ENCODE measurements at places on chromosomes 7 and 10.

- DNase-seq, result no peak
Measured at GRCh38 chr7:3641582-3641981, 340.5 kb downstream of the SDK1 start.

- DNase-seq, result no peak
Measured at GRCh38 chr10:114664127-114664526, 6.1 kb upstream of the ABLIM1 start.

GRCh38 chr7:6252341-6252746, 20.1 kb downstream of the CYTH3 start:
- no peak for DNase-seq

- no peak for DNase-seq
Measured at GRCh38 chr10:51468424-51468823, 231.0 kb downstream of the CSTF2T start.

DNA sequence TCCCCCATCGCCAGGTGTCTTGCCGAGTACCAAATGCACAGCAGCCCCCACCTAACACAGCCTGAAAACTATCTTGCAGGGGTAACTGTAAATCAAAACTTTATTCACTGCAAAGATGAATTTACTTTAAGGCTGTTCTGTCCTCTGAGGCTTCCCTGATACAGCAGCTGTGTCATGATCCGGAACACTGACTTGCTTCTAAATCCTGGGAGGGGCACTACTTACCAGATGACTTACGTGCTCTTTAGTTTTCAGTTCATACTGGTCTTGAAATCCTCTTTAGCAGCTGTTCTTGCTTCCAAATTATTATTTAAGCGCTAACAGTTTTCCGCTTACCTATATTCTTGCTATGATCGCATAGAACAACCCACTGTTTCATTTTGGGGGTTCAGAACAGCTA, 4.9 kb downstream of the DYNC1I1 start:
- no peak for DNase-seq

- DNase-seq, result peak; percentile 80
Measured at GRCh38 chr10:70602665-70603448, at the start of gene PRF1. TSS of gene PRF1 (minus strand) at chr10:70602741. CDS start at chr10:70600902, 1,839 bp downstream.

- peak; percentile 10 for DNase-seq
Measured at GRCh38 chr10:5563321-5563961, 38.7 kb downstream of the CALML3 start.

GRCh38 chr7:41059796-41060195, 643.1 kb downstream of the INHBA start:
- no peak for DNase-seq

DNA sequence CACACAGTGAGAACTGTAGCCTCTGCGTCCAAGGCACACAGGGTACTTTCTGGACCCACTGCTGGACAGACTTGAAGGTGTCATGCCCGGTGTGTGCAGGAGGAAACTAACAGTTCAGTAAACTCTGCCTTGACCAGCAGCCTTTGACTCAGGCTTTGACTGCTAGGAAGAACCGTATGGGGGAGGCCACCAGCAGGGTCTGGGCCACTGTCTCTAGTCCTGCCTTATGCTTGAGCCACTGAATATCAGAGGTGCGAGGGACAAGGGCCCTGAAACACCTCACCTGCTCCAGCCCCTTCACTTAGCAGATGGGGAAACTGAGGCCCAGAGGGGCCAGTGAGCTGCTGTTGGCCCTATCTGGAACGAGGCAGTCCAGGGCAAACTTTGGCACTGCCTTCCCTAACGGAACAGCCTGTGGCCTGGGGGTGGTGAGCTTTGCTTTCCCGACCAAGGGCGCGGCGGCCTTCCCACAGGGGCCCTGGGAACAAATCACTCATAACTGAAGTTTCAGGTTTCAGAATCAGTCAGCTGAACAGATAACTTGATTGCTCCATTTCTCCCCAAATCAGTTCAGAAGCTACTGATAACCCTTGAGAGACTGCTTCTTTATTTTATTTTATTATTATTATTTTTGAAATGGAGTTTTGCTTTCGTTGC, 130.0 kb downstream of the FAM53B start:
- DNase-seq, result no peak

DNA sequence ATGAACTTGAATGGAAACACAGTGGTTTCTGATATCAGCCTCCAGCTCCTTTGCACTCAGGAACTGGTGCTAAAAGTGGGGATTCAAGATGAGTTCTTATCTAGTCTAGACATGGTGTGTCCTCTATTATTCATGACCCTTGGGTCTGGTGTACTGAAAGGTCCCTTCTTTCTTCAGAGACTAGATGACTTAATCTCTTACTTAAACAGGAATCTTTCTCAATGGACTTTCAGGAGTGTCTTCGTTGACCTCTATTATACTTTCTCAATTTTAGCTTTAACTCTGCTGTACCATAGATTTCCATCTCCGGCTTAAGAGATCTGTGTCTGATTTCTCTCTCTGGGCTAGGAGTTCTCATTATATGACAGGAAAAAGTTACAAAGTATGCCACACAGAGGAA, 83.5 kb upstream of the INHBA start:
- DNase-seq, result no peak

- DNase-seq, result no peak
Measured at GRCh38 chr10:113704637-113705343, 25.1 kb downstream of the CASP7 start.

GRCh38 chr7:143238289-143238980, 16.6 kb downstream of the TAS2R40 start:
- DNase-seq, result no peak

GRCh38 chr10:130958981-130959751, 352.4 kb downstream of the TCERG1L start:
- DNase-seq, result no peak

DNA sequence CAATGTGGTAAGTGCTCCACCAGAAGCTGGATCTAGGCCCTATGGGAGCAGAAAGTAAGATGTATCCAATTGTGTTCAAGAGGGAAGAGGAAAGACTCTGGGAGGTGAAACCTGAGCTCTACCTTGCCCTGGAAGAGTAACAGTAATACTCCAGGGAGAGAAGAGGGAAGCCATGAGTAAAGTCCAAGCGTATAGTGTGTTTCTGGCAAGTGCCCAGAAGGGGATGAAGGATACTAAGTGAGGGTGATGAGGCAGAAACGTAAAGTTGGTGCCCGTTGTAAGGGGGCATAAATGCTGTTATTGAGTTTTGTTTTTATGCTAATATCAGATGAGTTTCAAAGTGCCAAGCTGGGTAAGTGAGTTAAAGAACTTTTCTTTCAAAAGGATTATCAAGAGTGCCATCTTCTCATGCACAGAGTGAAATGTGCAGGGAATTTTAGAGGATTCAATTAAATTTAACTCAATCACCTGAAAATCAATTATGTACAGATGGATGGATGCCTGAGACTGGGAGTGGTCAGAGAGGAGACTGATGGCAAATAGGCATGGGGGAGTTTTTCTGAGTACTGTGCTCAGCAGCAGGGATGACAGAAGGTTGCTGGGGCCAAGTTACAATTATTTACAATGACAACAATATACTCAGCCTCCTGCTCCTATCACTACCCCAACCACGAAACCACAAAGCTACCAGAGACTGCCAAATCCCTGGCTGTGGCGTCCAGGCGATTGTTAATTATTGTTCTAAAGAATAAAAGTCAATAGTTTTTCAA, 123.3 kb upstream of the LAMB4 start:
- no peak for DNase-seq

- no peak for DNase-seq
Measured at GRCh38 chr10:44760513-44760912, 150.6 kb upstream of the TMEM72 start.

DNA sequence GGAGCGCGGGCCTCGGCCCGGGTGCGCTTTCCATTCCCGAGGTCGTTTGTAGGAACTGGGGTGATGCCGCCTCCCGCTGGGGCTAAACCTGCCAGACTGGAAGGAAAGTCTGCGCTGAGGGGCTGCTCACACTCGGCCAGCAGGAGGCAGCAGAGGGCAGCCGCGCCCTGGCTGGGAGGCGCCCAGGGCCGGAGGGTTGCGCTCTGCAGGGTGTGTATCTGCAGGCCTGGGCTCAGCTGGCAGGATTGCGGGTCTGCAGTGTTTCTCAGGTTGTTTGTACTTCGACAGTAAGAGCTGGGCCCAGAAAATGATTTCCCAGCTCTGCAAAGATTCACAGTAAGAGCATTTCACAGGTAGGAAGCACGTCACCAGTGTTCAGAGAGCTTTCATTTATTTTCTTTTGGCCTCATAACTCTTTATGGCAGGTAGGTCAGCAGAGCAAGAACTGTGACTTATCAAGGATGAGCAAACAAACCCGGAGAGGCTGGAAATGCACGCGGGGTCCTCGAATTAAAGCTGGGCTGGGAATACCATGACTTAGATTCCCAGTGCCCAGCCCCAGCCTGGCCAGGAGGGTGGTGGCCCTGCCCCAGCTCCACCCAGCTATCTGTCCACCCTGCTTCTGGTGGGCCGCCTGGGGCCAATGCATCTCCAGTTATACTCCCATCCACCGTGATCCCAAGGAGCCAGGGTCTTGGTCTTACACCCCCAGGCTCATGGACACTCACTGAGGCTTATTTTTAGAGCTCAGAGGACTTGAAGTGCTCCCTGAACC, 15.2 kb upstream of the PPP2R2D start:
- DNase-seq, result peak; percentile 86

GRCh38 chr7:123327661-123328060, 127.9 kb upstream of the SLC13A1 start:
- DNase-seq, result no peak

DNA sequence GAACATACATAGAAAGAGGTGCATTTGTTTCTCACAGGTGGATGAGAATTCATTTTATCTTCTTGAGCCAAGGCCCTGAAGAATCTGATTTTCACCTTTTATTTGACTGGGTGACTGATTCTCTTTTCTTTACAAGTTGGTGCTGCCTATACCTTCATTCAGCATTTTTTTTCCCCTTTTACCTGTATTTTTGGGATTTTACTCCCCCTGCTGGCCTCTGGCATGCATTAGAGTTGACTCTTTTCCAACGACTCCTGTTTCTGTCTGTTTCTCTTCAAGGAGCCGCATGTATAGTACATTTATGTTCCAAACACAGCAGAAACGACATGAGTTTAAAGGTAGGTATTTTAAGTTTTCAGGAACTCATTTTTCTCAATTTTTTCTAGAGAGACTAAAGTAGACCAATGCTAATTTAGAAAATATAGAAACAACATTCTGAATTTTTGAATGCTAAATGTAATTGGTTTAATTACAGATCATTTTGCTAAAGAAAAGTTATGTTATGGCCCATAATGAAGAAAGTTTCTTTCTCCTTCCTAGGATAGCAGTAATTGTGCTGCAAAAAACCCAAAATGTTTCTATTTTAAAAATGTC, 149.8 kb upstream of the HDAC9 start:
- DNase-seq, result peak; percentile 17

GRCh38 chr10:85544956-85545355, 821.6 kb downstream of the GRID1 start:
- DNase-seq, result no peak

GRCh38 chr7:89283302-89283701, 487.8 kb upstream of the TEX47 start:
- no peak for DNase-seq

Measured in activated CD8-positive, alpha-beta memory T cell treated with anti-CD3 and anti-CD28 coated beads, Interleukin-2, amount 50 U/mL, for 4 hours (primary cell).